ENCODE measurements at places on chromosomes 16 and 17.

GRCh38 chr16:3195975-3196374 is 8.0 kb downstream of the OR1F1 start:
- H3K4me3 ChIP-seq = no peak overlapping the region
- H3K27ac ChIP-seq = no peak overlapping the region
- no peak for DNase-seq
- no peaks in the 10 kb centered on the region for H3K4me1 ChIP-seq

GRCh38 chr17:63984651-63985386 is 12.1 kb upstream of the SCN4A start:
- H3K36me3 ChIP-seq = no peaks in the 10 kb centered on the region
- peaks cover 75% of the 10 kb centered on the region for H3K4me1 ChIP-seq
- peak overlapping the region; percentile 99 for H3K27ac ChIP-seq
- H3K27me3 ChIP-seq = no peaks in the 10 kb centered on the region

DNA sequence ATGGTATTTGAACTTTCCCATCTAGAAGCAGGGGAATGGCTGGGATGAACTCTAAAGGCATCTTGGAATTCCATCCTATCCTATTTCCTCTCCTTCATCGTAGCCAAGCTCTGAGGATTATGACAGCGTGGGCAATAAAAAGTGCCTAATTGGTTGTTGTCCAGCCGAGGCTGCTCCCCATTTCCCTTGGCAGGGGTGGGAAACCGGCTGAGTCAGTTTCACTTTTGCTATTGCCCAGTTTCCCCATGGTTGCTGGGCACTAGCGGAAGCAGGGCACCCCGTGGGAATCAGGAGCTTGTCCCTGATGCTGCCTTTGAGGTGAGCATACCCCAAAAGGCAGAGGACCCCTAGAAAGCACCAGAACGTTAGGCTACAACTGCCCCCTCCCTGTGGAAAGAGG is 13.8 kb upstream of the SP2 start:
- no peaks in the 10 kb centered on the region for H3K36me3 ChIP-seq
- no peak for DNase-seq
- no peak overlapping the region for H3K27ac ChIP-seq
- H3K27me3 ChIP-seq = peaks cover 13% of the 10 kb centered on the region

DNA sequence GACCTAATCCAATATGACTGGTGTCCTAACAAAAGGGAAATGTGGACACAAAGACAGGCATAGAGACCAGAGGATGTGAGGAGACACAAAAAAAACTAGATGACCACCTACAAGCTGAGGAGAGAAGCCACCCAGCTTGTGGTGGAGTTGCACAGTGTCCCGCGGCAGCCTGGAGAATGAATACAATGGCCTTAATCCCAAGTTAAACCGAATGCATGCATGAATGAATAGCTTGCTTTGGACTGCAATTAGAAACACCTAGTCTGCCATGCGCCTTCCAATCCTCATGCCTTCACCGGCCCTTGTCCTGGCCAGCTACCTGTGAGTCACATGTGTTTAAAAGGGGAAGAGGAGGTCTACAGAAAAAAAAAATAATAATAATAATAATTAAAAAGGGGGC is 72.0 kb downstream of the CNGB1 start:
- no peak overlapping the region for H3K27ac ChIP-seq
- peaks cover 3% of the 10 kb centered on the region for H3K27me3 ChIP-seq
- H3K4me1 ChIP-seq = no peaks in the 10 kb centered on the region
- no peak for DNase-seq
- no peaks in the 10 kb centered on the region for H3K36me3 ChIP-seq
- no peak overlapping the region for H3K4me3 ChIP-seq

DNA sequence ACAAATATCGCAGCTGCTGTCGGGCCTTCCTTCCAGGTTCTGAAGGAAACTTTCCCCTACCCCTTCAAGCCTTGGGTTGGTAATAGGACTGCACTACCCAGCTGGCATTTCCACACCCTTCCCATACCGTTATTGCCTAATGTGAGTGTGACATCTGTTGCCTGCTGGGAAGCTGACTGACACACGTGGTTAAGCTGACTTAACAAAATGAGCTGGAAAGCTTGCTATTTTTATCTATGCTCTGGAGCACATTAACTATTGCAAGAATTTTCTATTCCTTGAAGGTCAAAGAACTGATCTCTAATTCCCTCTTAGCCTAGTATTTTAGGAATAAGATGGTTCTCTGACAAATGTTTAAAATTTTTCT is 79.5 kb downstream of the PMP22 start:
- H3K4me1 ChIP-seq = peaks cover 15% of the 10 kb centered on the region
- no peaks in the 10 kb centered on the region for H3K27me3 ChIP-seq
- no peaks in the 10 kb centered on the region for H3K36me3 ChIP-seq
- peak overlapping the region; percentile 51 for H3K27ac ChIP-seq

DNA sequence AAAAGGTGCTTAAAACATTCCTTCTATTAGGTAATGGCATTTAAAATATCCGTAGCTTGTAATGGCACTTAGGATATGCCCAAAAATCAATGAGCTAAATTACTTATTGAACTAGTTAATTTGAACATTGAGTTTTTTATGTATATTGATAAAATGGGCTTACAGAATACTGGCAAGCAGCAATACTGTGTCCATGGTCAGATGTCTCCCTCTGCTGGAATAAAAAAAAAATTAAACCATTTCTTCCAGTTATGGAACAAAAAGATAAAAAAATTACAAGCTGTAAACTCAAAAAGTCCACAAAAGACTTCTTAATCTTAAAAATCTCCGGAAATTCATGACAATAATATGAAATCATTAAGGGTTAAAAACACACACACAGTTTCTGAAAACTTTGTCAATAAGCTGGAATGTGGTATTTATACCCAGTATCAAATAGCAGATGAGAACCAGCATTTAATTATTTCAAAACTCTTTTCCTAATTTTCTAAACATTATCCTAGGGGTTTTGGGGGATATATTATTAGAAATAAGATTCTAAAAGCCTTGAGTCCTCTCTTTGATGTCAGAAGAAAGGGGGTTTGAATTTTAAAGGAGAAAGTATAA is 21.5 kb upstream of the PSMD7 start:
- H3K36me3 ChIP-seq = no peaks in the 10 kb centered on the region
- DNase-seq = no peak
- no peak overlapping the region for H3K4me3 ChIP-seq
- H3K27me3 ChIP-seq = no peaks in the 10 kb centered on the region
- no peaks in the 10 kb centered on the region for H3K4me1 ChIP-seq

GRCh38 chr17:75340631-75341030 is 51.4 kb upstream of the SLC25A19 start:
- peaks cover 50% of the 10 kb centered on the region for H3K4me1 ChIP-seq
- no peaks in the 10 kb centered on the region for H3K27me3 ChIP-seq
- no peak overlapping the region for H3K4me3 ChIP-seq

DNA sequence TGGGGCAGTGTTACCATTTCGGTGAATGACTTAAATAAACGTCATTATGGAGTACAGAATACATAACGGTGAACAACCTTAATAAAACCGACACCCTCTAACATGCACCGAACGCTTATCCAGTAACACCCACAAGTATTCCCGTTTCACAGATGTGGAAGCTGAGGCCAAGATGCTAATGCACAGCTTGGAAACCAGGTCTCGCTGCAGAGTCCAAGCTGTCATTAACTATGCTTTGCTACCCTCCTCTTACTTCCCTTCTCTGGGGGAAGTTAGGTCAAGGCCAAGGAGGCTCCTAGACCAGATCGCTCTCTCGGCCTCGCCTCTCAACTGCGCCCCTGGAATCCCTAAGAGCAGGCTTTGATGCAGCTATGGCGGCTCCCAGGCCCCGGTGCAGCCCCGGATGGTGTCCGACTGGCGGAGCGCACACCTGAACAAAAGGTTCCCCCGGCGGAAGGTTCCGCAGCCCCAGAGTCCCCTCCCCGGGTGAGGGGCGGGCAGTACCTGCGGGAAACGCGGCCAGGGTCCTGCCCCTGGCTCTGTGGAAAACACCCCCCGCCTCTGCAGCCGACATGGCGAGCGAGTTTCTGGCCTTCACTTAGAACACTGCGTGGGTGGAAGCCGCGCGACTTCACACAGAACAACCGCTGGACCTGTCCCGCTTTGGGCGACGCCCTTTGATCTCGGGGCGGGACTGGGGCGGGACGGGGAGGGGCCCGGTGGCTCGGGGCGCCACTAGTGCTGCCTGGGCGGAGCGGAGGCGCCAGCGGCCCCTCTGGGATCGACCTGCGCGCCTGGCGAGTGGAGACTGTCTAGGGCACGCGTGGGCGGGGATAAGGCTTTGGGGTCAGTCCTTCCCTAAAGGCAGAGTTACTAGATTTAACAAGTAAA is at the start of gene CPPED1:
CPPED1 (minus strand) TSS at position 685 of the 891 bp plus-strand sequence; CDS start at position 574, 111 bp downstream.
- H3K27ac ChIP-seq = peak within 1 kb of the TSS; percentile 83
- peak within 1 kb of the TSS; percentile 64 for H3K4me3 ChIP-seq
- H3K36me3 ChIP-seq = no peaks in the 10 kb centered on the region

- H3K36me3 ChIP-seq = no peaks in the 10 kb centered on the region
- H3K27ac ChIP-seq = no peak overlapping the region
- no peaks in the 10 kb centered on the region for H3K27me3 ChIP-seq
- H3K4me3 ChIP-seq = no peak overlapping the region
- no peak for DNase-seq
- no peaks in the 10 kb centered on the region for H3K4me1 ChIP-seq
Measured at GRCh38 chr16:11320170-11320569, 25.1 kb upstream of the RMI2 start.

DNA sequence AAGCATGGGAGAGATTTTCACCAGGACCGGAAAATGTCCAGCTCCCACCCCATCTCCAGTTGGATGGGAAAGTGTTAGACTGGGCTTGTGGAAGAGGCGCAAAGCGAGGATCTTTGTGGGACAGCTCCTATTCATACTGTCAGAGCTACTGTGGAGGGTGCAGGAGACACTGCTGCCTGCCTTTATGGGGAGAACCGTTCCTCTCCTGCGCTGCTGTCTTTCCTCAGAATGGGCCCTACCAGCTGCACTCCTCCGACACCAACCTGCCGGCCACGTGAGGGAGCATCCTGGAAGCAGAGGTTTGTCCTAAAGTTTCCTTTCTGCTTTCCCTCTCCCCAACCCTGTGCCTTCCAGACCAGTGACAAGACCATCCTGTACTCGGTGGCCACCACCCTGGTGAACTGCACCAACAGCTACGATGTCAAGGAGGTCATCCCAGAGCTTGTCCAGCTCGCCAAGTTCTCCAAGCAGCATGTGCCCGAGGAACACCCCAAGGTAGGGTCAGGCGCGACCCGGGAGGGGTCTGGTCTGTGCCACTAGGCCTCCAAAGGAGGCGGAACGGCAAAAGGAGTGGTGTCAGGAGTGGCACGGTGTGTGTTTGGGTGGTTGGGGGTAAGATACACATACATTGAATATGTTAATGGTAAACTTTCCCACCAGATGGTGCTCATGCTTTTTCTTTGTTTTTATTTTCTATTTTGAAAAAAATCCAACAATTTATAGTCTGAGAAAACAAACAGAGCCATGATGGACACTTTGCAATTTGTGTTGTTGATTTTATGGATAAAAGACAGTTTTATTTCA is 23.0 kb downstream of the SLC35G3 start:
- no peaks in the 10 kb centered on the region for H3K27me3 ChIP-seq
- no peak overlapping the region for H3K4me3 ChIP-seq
- no peaks in the 10 kb centered on the region for H3K4me1 ChIP-seq
- H3K27ac ChIP-seq = no peak overlapping the region
- DNase-seq = no peak

DNA sequence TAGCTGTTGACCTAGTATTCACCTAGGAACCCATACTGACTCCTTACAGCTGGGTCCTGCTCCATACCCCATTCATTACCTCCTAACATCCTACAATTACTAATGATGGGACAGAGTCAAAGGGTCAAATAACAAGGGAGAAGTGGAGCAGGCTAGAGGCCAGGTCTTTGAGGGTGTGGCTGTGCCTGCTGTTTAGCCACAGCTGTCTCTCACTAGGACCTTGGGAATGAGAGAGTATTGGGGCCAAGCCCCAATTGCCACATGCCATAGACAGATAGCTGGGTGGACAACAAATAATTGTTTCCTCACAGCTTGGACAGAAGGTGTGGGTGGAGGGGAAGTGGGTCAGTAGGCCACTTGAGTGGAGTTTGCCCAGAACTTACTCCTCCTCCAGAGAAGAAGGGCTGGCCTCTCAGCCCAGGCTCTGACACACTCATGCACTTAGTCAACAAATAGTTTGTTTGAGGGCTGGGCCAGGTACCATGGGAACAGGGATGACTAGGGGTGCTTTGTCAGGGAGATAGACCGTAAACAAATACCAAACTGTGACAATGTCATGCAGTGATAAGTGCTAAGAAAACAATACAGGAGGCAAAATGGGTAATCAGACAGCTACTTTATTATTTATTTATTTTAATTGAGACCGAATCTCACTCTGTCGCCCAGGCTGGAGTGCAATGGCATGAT is 10.2 kb upstream of the CENPT start:
- H3K36me3 ChIP-seq = no peaks in the 10 kb centered on the region
- H3K4me1 ChIP-seq = peaks cover 69% of the 10 kb centered on the region
- peak; percentile 92 for DNase-seq
- no peaks in the 10 kb centered on the region for H3K27me3 ChIP-seq

GRCh38 chr16:81616321-81617020 is 162.6 kb upstream of the PLCG2 start:
- no peak overlapping the region for H3K4me3 ChIP-seq
- H3K4me1 ChIP-seq = peaks cover 5% of the 10 kb centered on the region
- H3K27ac ChIP-seq = no peak overlapping the region
- H3K36me3 ChIP-seq = no peaks in the 10 kb centered on the region

DNA sequence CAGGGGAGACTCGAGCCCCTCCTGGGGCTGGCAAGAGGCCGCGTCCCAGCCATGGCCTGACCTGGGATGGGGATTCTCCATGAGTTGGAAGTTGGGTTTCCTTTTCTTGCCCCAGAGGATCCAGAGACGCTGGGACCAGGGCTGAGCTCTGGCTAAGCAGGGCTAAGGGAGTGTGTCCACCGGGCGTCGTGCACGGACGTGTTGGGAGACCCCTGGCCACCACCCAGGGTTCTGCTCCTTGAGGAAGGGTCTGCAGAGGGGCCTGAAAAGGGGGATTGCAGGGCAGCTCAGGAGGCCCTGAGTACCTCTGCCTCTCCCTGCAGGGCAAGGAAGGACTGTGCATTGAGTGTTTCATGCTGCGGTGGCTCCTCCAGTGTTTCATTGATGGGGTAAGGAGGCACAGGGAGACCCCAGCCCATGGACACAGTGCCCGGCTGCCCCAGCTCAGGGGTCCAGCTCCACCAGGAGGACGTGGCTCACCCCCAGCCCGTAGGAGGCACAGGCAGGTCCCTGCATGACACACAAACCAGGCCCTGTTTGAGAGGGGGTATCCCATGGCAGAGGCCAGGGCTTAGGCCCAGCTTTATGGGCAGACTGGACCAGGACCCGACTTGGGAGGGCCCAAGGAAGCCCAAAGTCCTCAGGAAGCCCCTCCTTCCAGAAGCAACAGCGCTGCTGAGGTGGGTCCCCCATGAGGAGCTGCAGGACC is 47.5 kb downstream of the USP22 start:
- no peak overlapping the region for H3K27ac ChIP-seq
- no peaks in the 10 kb centered on the region for H3K36me3 ChIP-seq
- H3K27me3 ChIP-seq = no peaks in the 10 kb centered on the region
- no peak for DNase-seq
- peaks cover 40% of the 10 kb centered on the region for H3K4me1 ChIP-seq

GRCh38 chr17:33328129-33328528 is 35.0 kb upstream of the ASIC2 start:
- H3K4me1 ChIP-seq = no peaks in the 10 kb centered on the region
- no peak overlapping the region for H3K27ac ChIP-seq
- H3K36me3 ChIP-seq = no peaks in the 10 kb centered on the region
- no peaks in the 10 kb centered on the region for H3K27me3 ChIP-seq
- no peak overlapping the region for H3K4me3 ChIP-seq
